Skin of body (tissue), 3 donors: ENCODE measurements at places on chromosomes 6 and 20. TPM values are rescaled to one million over a fixed set of nuclear protein-coding genes. Genes with fewer than 3 reads are reported as not detected.

Gene FOXC1
- 15.3 TPM for total RNA-seq

Gene SYCP2L
- 4.9 TPM for total RNA-seq

- DNase-seq = no peak
These were observed 30.9 kb upstream of the TBC1D7 start for GRCh38 chr6:13359287-13359686.

- DNase-seq = no peak
These were observed 359.2 kb downstream of the GJA1 start for GRCh38 chr6:121794630-121795029.

DNA sequence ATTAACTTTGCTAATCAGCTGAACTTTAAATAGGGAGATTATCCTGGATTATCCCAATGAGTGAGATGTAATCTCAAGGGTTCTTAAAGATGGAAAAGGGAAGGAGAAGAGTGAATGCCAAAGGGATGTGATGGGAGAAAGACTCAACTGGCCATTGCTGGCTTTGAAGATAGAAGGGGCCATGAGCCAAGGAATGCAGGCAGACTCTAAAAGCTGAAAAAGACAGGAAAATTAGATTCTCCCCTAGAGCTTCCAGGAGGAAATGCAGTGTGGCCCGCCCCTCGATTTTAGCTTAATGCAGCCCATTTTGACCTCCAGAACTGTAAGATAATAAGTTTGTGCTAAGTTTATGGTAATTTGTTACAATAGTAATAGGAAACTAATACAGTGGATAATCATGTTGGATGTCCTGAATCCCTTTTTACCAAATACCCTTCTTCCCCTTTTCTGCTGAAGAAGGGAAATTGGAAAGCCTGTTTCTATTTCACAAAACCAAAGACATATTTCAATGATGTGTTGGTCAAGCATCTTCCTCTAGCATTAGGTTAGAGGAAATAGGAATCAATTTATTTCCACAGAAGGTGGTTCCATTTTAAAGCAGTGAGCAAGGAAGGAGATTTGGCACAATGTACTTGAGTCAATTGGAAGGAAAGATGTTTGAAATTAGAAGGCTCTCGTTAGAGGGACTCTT, 3.3 kb upstream of the HDDC2 start:
- no peak for DNase-seq

- no peak for DNase-seq
These were observed 16.5 kb downstream of the PEDS1 start for GRCh38 chr20:50136822-50137599.

DNA sequence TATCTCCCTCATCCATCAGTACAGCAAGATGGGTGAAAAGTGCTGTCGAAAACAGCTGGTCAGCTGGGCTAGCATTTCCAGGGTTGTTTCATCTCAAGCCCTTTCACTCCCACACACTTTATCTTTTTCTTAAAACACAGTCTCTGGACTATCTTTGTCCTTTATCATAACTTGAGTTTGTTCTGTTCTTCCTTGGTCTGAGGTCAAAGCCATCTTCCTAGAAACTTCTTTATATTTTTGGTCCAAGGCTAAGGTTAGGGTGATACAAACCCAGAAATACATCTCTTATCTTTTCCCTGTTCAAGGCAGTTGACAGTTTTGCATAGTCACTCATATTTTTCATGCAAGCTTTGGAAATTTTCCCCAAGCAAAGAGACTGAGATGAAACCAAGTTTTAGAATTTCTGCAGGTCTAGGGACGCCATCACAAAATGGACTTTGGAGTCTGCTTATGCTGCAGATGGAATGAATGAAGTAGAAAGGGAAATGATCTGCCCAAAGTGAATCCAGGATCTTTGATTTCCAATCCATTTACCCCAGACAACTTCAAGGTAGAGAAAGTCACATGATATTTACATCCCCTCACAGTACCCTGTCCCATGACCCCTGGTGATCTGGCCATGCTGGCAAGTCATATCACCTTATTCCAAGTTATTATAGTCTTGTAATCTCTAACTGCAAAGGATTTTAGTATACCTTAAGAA, 297.0 kb downstream of the ZNF217 start:
- no peak for DNase-seq

DNA sequence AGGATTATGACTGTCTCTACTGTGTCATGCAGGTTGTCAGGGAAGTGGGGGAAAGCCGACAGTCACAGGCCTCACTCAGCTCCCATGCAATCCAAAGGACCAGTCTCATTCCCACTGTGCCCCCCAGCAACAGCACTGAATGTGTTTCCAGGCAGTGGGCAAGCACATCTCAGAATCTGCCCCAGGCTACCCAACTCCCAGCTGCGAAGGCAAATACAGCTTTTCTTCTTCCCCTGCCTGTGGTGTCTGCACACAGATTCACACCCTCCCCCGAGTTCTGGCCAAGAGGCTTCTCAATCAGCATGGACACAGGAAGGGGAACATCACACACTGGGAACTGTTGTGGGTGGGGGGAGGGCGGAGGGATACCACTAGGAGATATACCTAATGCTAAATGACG, 75.3 kb downstream of the SNAP91 start:
- DNase-seq = no peak
